ENCODE measurements at places on chromosomes 7 and 10.

DNA sequence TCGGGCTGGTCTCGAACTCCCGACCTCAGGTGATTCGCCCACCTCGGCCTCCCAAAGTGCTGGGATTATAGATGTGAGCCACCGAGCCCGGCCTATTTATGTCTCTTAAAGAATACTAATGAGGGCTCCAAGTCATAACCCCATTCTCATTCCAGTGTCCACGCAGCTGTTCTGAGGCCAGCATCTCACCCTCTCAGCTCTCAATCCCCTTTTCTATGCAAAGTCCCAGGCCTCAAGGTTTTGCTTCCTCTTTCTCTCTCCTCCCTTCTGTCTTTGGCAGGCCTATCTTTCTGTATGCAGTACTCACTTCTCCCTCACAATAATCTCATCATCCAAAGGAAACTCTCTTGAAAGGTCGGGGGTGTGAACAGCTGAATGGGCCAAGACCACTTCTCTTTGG is 28.0 kb upstream of the VSIR start:
- DNase-seq, result no peak

- no peak for DNase-seq
Measured at GRCh38 chr7:29115753-29116152, 30.6 kb downstream of the CPVL start.

DNA sequence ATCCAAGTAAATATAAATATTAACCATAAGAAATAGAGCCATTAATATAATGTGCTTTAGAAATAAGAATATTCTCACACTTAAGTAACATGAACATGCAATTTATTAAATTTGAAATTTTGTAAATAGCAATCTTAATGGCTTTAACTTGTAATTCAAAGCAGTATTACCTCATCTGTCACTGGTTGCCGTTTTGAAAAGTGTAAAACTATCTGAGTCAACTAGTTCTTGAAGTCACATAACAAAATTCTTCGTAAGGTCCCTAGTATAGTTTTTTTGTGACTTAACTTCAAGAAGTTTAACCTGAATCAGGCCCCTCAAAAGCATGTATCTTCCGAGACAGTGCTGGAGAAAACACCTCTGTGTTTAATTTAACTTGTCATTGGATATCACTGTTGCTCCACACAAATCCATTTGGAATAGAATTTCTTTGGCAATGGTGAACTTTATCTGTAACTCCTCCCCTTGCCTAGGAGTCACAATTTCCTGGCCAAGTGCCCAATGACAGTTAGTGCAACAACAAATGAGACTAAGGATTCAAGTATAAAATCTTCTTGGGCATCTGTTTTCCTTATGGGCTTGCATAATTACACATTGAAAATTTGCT is 47.1 kb downstream of the NT5C2 start:
- DNase-seq, result no peak

DNA sequence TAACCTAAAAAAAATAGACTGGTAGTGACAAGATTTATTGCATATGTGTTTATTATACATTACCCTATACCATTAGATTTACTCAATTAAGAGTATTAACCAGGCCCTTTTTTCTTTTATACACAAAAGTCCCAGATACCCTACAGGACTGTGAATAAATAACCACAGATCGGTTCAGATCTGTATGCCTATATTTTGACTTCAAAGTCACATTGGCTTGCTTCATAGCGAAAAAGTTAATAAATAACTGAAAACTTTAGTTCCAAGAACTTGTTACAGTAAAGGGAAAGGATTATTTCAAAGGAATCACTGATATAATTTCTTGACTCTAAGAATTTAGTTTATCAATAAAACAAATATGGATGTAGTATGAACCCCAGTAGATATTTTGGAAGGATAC is 41.8 kb upstream of the FMC1 start:
- no peak for DNase-seq

DNA sequence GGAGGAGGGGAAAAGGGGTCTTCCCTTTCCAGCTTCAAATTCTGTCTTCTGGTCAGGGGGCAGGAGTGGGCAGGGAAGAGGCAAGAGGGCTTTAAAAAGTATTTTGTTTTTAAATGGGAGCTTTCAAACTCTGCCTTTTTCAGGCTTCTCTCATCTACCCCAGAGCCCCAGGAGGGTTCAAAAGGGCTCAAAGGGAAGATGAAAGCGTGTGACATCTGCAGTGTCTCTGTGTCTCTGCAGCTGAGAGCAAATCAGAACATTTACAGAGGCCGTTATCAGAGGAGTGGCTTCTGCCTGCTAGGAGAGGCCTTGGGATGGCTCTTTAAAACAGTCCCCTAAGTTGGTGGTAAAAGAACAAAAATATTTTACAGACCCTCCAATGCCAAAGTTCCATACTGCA is 30.3 kb downstream of the TRIM8 start:
- no peak for DNase-seq

- DNase-seq, result no peak
Measured at GRCh38 chr10:119758448-119759195, 32.8 kb downstream of the INPP5F start.

GRCh38 chr10:29691564-29692072 is 56.8 kb upstream of the SVIL start:
- DNase-seq, result no peak

GRCh38 chr7:34357068-34357467 is 300.9 kb upstream of the NPSR1 start:
- no peak for DNase-seq

DNA sequence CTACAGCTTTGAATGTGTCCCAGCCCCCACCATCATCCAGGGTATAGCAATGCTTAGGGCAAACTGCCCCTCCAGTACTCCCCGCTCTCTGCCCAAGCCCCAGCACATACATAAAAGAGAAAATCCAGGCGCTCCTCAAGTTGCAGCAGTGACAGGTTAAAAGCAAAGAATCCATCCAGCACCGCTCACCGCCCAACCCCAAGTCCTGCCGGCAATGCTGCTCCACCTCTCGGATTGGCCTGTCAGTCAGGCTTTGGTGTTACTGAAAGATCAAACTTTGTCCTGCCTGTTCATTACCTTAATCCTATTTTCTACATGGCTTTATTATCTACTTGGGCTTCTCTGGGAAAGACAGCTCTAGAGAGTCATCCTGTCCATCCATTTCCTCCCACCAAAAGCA is 31.9 kb downstream of the DPCD start:
- no peak for DNase-seq

- no peak for DNase-seq
Measured at GRCh38 chr10:77746047-77746707, 108.6 kb upstream of the KCNMA1 start.

DNA sequence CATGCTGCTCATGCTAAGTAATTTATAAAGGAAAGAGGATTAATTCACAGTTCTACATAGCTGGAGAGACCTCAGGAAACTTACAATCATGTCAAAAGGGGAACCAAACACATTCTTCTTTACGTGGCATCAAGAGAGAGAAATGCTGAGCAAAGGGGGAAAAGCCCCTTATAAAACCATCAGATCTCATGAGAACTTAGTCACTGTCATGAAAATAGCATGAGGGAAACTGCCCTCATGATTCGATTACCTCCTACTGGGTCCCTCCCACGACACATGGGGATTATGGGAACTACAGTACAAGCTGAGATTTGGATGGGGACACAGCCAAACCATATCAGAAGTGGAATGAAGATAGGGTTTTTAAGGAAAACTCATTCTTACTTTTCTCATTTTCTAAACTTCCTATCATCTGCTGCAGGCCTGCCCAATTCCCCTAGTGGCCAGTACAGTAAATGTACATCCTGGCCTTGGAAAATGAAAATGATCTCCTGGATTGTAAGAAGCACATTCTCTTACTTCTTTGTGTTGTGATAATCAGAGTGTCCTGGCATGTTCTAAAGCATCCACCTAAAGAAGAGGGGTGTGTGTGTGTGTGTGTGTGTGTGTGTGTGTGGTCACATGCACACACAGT is 421.5 kb downstream of the LRMDA start:
- DNase-seq, result no peak

- no peak for DNase-seq
Measured at GRCh38 chr7:142873871-142874270, 11.7 kb downstream of the TRPV6 start.

DNA sequence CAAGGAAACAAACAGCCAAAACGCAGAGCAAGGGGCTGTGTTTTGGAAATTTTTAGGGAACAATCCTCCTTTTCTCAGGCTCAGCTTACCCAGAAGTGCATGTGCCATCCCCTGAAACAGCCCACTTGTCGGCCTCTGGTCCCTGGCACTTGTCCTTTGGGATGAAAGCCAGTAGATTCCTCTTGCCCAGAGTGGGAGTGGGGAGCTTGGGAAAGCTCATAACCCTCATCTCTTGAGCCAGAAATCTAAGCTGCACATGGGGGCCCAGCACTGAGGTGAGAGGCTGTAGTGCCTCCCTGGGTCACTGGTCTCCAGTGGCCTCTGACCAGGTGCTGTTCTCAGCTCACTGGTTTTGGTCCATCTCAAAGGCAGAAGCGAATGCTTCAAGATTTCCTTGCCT is 150.3 kb downstream of the RNF216 start:
- no peak for DNase-seq

DNA sequence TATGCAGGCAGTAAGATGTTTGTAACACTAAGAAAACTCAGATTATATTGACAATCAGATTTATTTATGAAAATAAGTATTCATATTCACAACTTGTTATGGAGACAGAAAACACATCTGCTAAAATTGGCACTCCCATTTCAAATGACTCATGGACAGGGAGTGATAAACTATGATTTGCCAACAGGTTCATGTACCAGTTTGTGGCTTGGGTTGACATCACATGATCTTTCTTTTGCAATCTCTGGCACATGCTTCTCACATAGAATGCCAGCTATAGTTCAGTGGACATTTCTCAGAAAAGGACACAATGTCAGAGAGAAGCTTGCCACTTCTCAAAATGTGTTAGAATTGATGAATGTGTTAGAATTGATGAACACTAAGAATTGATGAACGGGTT is 663.2 kb upstream of the ANKRD30A start:
- DNase-seq, result no peak

DNA sequence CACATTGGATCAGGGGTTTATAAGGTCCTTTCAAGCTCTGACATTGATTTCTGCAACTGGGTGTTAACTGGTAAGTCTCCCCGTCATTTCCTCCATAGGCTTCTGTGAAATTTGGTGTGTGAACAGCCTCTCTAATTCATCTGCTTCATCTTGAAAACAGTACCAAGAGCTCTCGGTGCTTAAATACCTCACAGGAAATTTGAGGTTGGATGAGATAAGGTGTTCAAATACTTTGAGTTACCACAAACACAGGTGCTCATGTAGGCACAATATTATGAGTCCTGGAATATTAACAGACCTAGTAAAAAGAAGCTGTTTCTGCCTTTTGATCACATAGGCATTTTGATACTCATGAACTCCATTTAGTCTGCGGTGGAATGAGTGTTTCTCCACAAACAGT is 85.2 kb downstream of the RTKN2 start:
- no peak for DNase-seq

GRCh38 chr7:156610601-156611000 is 30.0 kb upstream of the RNF32 start:
- no peak for DNase-seq

- no peak for DNase-seq
Measured at GRCh38 chr7:128253701-128254100, 12.6 kb downstream of the LEP start.

GRCh38 chr7:55016061-55016745 is 2.6 kb upstream of the EGFR start:
- no peak for DNase-seq

DNA sequence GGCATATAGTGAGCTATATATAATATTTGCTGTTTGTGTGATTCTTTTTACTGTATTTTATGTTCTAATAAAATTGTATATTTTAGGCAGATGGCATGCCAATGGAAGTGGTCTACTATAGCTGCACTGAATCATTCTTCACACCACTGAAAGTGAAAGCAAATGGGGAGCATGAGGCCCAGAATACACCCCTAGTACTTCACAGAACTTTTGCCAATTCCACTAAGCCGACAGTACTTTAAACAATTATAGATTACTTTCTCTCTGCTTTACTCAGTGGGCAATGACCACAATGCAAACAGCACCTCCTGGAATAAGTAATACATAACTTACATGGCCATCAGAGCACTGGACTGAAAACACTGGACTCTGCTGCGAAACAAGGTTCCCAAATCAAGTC is 70.2 kb downstream of the ANKRD26 start:
- DNase-seq, result no peak

DNA sequence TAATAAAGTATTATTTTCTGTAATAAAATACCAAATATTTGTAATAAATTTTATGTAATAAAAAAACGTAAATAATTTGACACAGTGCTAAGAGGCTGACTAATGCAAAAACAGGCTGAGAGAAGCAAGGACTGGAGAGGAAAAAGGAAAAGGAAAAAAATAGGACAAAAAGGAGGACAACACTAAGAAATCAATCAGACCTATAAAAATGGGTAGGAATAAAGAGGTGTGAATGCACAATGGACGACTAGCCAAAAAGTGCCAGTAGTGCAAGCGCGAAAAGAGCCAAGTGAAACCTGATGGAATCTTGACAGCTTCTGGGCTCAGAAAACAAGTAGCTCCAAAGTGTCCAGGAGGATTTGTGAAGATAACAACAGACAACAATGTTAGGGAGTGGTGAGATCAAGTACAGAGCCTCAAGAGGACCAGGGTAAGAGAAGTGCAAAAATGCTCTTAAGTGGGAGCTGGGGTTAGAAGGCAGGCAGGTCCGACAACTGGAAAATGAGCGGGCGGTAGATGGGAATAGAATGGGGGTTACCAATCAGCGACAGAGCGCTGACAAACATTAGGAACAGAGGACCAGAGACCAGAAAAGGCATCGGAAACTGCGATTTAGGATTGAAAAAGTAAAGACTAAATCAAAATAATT is 1.2 kb downstream of the BRAF start:
- no peak for DNase-seq

GRCh38 chr7:144588559-144589051 is 185.1 kb upstream of the NOBOX start:
- no peak for DNase-seq

- no peak for DNase-seq
Measured at GRCh38 chr7:138407792-138408191, 52.3 kb upstream of the TRIM24 start.

- no peak for DNase-seq
Measured at GRCh38 chr10:124044143-124044862, 49.1 kb downstream of the CHST15 start.

- DNase-seq, result no peak
Measured at GRCh38 chr10:113589201-113589770, 36.4 kb downstream of the HABP2 start.

DNA sequence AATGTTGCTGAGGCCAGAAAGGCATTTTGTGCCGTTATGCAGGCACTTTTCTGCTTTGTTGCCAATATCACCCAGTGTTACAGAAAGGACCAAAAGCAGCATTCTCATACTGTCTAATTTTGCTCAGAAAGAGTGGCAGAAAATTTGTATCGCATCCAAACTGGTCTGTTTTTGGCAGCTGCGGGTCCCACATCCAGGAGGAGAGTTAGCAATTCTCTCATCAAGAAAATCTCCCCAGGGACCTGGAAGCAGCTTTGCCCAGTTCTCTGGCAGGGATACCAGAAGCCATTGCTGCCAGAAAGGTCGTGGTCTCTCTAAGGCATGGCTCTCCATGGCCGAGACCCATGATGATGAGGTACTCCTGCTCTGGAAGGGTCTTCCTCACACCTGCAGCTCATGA is 489.2 kb upstream of the ZMIZ1 start:
- DNase-seq, result no peak

GRCh38 chr10:106711313-106711906 is 453.1 kb downstream of the SORCS1 start:
- no peak for DNase-seq

Data from activated CD4-positive, CD25-positive, alpha-beta regulatory T cell (primary cell).